Activated CD8-positive, alpha-beta memory T cell treated with anti-CD3 and anti-CD28 coated beads for 48 hours (primary cell): ENCODE measurements at places on chromosomes 6 and 20.
A peak's percentile ranks its signal among the peaks of the same experiment; 100 is the strongest.

- peak; percentile 89 for DNase-seq
Measured at GRCh38 chr6:26285143-26286134, 79.6 kb upstream of the BTN3A2 start.

DNA sequence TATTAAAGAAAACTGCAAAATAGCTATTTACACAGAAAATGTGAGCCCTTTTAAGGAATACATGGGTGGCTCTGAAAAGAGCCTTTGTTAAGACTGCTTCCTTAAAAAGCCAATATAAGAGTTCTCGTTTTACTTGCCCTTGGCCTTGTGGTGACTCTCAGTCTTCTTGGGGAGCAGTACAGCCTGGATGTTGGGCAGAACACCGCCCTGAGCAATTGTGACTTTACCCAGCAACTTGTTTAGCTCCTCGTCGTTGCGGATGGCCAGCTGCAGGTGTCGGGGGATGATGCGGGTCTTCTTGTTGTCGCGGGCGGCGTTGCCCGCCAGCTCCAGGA lies 111.5 kb downstream of the HFE start:
- DNase-seq, result no peak

- no peak for DNase-seq
Measured at GRCh38 chr6:152310371-152310954, 326.7 kb downstream of the SYNE1 start.

GRCh38 chr6:45486736-45487135 lies 109.0 kb upstream of the SUPT3H start:
- DNase-seq, result no peak

GRCh38 chr20:46020555-46020954 lies 8.5 kb upstream of the SLC12A5 start:
- no peak for DNase-seq

DNA sequence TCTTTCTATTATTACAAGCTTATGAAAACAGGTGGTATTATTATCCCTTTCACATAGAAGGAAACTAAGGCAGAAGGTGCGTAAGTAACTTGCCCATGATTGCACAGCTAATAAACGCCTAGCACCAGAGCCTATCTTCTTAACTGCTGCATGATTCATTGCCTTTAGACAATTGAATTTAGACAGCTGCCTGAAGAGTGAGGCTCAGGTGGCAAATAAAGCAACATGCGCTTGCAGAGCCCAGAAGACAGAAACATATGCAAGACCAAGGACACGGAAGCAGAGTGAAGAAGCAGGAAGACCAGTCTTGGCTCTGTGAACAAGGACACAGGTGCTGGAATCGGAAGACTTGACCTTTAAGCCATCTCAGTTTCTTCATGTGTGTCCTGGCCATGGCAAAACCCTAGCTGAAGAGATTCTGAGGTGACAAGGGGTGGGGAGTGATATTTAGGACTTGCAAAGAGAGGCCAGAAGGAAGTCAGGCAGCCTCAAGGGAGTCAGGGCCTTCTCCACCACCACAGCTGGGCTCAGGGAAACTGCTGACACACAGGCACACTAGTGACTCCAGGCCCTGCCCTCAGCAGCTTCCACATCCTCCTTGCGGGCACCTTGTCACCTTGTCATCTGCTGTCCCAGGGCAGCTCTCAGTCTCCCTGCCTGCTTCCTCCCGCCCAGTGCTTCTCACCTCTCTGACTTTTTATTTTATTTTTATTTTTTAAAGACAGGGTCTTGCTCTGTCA lies 91.7 kb upstream of the SLC22A16 start:
- no peak for DNase-seq

DNA sequence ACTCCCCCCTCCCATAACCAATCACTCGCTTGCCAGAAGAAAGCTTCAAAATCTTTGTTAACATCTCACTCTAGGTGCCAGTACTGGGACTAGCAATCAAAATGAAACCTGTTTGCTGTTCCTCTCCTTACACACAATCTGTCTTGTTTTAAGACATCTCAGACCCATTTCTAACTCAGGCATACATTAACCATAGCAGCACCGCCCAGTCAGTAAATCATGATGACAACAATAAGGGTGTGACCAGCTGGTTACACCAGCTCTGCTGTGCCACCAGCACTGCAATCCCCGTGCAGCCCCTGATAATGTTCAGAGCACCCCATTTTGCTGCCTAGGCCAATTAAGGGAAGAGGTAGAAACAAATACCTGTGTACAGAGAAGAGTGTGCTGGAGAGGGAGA lies 185.2 kb upstream of the TAB2 start:
- DNase-seq, result no peak

- no peak for DNase-seq
Measured at GRCh38 chr20:44033344-44033743, 118.7 kb downstream of the TOX2 start.

DNA sequence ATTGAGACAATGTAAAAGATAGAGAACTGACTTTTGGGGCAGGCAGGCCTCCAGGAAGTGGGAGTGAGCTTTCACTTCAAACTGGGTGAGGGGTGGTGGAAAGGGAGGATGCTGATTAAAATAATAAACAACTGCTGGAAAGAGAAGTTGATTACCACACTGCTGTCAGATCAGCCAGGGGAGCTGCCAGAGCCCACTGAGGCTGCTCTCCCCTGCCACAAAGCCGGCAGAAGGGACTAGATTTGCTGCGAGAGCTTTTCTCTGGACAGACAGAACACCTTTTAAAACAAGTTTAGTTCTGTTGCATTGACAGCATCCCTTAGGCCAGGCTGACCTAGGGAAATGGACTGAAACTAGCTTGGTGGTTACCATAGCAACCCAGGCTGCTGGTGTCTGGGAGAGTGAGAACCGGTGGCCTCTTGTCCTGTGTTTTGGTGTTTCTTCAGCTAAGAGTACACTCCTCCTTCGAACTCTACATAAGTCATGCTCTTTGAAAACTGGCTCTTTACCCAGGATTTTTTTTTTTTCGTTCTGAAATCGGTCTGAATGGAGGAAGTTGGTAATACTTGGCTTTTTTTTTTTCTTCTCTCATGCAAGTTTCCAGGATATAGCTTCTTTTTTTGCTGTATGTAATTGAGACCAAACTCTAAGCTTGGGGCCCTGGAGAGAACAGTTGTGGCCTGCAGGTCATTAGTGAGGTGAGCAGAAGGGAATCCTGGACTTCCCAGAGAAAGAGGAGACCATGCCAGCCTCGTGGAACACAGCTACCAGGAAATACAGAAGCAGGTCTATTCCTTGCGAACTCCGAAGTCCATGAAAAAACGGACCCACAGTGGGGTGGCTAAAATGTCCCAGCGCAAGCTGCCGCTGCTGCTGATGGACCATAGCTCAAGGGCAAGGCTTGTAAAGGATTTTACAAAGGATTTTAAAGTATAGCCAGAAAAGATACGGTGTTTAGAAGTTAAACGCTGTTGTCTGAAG lies 374.4 kb downstream of the UTRN start:
- no peak for DNase-seq

- no peak for DNase-seq
Measured at GRCh38 chr20:47927944-47928343, 142.7 kb upstream of the SULF2 start.

DNA sequence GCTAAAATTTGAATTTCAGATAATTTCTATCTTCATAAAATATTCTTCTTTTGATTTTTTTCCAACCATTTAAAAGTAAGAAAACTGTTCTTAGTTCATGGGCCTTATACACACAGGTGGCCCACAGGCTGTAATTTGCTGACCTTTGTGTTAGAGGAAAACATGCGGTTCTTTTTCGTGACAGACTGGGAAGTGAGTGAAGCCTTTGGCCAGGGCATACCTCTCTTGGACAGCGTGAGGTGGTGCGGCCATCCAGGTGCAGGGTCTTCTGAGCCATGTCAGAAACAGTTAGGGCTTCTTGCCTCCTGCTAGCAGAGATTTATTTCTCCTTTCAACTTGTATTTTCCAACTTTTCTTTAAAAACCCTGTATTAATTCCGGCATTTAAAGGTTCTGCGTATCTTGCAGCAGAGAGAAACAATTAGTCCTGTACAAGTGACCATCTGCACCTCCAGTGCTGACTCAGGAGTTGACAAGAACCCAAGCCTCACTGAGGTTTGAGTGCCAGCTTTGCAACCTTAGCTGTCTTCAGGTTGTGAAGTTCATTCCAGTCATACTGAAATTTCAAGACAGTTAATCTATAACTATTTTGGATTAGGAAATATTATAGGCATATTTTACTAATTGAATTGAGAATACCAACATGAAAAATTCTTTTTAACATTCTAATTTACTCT lies 177.8 kb downstream of the LY86 start:
- no peak for DNase-seq

DNA sequence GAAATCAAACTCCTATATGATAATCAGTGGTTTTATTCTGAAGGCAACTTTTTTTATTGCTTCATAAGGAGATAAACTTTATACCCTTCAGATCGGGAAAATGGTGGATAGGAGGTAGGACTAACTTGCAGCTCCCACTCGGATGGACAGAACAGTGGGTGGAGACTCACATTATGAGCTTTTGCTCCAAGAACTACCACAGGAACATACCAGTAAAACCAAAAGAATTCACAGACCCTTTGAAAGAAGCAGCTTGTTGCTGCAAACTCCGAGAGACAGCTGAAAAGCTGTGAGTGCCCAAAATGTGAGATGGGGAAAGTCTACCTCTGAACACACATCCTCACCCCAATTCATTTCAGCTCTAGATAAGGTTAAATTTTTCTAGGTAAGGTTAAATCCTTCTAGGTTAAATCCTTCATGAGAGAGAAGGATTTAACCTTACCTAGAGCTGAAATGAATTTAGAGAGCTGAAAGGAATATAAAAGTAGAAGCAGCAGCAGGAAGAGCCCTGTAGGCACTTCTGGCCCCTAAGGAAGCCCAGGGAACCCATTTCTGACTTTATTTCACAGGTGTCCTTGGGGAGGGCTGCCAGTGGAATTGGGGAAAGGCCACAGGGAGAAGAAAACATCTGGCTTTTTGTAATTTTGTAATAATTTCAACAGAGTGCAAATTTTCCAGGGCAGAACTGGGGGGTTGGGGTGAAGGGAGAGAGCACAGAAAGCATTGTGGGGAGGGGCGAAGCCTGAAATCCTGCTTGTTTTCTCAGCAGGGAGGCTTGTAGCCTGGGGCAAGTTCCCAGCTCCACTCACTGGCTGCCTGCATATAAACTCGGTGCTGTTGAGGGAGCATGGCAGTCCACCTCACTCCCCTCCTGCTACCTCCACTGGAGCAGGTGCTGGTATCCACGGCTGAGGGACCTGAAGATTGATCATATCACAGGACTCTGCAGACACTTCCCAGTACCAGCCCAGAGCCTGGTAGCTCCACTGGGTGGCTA lies 65.9 kb upstream of the HCRTR2 start:
- DNase-seq, result no peak
